ENCODE measurements at places on chromosomes 7 and 10.
A peak's percentile ranks its signal among the peaks of the same experiment; 100 is the strongest.

GRCh38 chr7:727806-728460 lies 852 bp upstream of the PRKAR1B start:
- no peak for DNase-seq

- no peak for DNase-seq
Measured at GRCh38 chr10:117631276-117632145, 89.0 kb downstream of the EMX2 start.

DNA sequence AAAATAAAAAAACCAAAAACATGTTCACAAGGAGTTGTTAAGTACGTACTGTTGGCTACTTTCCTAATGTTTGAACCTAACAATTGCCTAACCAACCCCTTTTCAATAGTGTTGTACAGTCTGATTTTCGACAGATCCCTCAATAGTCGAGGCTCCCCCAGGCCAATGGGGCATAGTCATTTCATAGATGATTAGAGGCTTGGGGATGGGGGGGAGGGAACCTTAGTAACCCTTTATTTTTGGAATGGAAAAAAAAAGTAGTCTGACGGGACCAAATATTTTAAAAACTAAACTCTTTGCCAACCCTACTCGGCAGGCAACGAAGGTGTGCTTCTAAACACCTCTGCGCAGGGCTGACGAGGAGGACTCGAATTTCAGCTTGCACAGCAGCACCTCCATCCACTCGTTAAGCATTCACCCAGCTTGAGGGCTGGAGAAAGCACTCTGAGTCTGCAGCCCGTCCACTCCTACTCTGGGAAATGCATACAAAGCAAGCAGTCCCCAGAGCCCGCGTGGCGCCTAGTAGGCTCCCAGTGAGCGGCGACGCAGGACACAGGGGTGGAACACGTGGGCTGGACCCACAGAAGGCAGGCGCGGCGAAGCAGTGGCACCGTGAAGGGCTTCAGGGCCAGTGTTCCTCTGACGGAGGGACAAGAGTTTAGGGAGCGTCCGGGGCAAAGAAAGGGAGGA lies 899 bp downstream of the PUS7 start:
- peak; percentile 58 for DNase-seq

- DNase-seq = no peak
Measured at GRCh38 chr10:95262763-95263518, 27.9 kb downstream of the PDLIM1 start.

DNA sequence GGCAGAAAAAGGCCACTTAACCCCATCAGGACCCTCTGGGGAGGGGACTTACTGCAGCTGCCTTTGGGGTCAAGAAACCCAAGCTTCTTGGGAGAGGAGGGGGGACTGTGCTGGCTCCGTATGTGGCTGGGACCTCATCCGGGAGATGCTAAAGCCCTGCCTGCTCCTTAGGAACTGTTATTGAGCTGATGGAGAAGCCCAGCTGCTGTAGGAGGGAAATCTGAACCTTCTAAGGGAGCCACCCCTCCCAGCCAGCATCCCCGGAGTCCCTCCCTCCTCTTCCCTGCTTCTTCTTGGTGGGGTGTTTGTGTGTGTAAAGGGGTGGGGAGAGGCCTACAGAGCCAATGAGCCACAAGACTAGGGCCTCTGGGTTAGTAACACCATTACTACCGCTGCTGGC lies 8.2 kb downstream of the KCNIP2 start:
- no peak for DNase-seq

- DNase-seq = no peak
Measured at GRCh38 chr10:99815621-99816020, 33.2 kb downstream of the ABCC2 start.

DNA sequence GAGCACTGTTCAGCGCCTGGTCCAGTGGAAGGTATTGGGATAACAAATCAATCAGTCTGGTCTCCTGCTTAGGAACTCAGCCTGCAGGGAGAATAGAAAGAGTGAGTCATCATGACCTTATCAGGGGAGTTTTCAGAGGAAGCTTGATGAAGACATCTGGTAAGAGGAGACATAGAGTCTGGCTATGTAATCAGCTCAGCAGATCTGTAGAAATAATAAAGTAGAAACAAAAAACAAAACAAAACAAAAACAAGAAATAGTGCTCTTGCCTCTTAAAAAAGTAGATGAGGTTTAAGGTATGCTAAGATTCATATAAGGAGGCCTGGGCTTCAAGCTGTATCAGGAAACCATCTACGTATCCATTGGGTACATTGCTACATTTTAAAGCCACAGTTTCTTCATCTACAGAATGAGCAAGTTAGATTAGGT lies 14.4 kb downstream of the TAS2R41 start:
- DNase-seq = no peak

DNA sequence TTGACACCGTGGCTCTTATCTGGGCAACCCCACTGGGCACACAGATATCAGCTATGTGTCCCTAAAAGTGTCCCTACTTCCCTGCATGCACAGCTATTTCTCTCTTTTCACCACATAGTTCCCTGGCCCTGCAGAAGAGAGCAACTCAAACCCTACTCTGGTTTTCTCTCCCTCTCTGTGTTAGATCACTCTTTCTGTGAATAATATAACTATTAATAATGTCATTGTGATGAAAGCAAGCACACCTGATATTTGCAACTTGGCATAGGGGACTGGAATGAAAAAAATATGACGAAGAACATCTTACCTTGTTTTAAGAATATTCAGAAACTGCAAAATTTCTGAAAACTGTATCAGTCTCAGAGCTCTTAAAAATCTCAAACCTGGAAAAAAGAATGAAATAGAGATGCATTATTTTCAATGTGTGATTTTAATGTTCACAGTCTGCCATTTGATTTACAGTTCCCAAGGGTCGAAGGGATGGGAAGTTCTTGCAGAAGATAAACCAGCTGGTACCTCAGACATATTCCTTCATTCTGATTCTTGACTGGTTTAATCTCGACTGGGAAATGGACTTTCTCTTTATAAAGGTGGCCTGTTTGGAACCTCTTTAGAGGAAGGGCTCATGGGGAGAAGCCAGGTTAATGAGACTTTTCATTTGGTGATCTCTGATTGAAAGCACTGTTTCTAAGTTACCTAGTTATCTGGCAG lies 516.8 kb downstream of the KCNMA1 start:
- no peak for DNase-seq

DNA sequence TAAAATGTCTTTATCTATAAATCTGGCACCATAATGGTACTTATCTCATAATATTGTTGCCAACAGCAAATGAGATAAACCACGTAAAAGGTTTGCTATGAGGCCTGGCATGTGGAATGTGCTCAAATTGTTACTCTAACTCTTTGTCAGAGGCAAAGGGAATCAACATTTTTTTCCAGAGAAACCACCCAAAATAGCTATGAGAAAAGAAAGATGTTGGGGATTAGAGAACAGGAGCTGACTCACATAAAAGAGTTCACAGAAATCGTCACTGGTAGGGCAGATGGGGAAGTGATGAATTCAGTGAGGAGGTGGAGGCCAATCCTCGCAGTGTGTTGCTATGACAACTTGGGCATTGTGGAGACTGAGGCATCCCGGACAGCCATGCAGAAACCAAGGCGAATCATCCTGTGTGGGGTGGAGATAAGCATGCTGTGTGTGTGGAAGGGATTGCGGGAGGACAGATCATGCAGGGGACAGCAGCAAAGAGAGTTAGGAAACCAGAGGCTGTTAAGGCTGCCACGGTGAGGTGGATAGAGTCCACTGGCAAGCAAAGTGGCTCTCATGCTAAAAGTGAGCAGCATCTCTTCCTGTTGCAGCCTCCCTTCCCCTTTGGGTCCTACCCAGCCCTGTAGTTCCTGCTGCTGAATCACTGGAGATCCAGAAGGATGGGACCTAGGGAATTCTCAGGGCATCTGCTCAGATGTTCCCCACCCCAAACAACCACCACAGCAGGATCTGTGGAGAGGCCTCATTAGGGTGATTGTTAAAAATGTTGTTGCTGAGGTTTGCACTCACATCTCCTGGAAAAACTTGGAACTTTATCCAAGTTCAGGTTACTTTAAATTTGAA lies 103.9 kb downstream of the CUBN start:
- DNase-seq = no peak

GRCh38 chr7:91692800-91693199 lies 187.7 kb downstream of the MTERF1 start:
- no peak for DNase-seq
